Stimulated activated CD4-positive, alpha-beta T cell treated with anti-CD3 and anti-CD28 coated beads, Interleukin-15, amount 100 ng/mL, for 48 hours (primary cell): ENCODE measurements at places on chromosomes 2 and 18.

DNA sequence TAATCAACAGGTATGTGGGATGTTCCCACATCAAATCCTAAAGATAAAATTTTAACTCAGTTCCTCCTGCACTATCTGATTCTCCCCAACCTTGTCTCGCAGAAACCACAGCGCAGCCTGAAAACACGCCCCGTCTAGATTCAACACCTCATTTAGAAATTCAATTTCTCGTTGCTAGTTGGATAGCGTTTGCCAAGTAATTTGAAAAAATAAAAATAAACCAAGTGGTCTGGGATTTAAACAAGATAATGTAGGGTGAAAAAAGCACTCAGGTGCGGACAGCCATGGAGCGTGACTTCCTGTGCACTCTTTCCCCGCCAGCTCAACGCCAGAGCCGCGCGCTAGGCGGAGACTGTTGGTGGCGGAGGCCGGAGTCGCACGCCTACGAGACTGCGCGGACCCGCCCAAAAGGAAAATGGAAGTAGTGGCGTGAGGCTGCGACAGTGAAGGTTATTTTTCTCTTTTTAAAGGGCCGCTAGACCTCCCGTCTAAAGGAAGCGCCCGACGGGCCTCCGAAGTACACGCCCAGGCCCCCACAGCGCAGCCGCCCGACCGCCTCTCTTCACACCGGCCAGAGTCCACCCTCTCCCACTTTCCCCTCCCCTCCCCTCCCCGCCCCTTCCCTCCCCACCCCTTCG lies 615 bp upstream of the CCNT2 start:
- no peak for DNase-seq

DNA sequence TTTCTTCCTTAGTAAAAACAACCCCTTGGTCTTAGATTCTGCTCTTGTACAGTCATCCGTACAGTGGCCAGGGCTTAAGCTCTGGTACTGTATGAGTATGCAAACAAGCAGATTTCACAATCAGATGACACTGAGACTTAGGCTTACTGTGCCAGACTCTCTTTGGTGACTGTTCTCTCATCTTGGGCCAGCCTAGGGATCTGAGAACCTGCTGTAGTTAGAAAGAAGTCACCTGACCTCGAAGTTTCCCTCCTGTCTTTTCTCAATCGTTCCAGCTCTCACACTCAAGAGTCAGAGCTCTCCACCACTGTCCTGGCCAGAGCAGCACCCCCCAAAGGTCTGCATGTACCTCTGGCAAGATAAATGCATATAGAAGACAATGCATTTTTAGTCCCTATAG lies 63.2 kb downstream of the ZEB2 start:
- no peak for DNase-seq

DNA sequence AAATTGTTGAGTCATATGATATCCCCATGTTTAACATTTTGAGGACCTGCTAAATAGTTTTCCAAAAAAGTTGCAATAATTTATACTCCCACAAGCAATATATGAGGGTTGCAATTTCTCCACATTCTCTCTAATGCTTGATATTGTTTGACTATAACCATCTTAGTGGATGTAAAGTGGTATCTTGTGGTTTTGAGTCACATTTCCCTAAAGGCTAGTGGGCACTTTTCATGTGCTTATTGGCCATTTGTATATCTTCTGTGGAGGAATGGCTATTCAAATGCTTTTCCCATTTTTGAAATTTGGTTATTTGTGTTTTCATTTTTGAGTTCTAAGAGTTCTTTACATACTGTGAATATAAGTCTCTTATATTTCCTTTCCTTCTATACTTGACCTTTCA lies 82.7 kb downstream of the SCG2 start:
- DNase-seq: no peak

- no peak for DNase-seq
Measured at GRCh38 chr2:180360283-180360618, 353.2 kb upstream of the CWC22 start.

GRCh38 chr2:1627628-1628381 lies 116.5 kb downstream of the PXDN start:
- DNase-seq: no peak

- no peak for DNase-seq
Measured at GRCh38 chr2:167132906-167133555, 244.8 kb downstream of the XIRP2 start.

- DNase-seq: no peak
Measured at GRCh38 chr2:172782506-172783164, 47.0 kb downstream of the RAPGEF4 start.

GRCh38 chr2:86193901-86194567 lies 1.2 kb downstream of the IMMT start:
- DNase-seq: no peak

GRCh38 chr2:15560988-15561573 lies at the start of gene NBAS:
TSS of gene NBAS (minus strand) at chr2:15561334. CDS start at chr2:15561304, 30 bp downstream.
- DNase-seq: peak; percentile 59

DNA sequence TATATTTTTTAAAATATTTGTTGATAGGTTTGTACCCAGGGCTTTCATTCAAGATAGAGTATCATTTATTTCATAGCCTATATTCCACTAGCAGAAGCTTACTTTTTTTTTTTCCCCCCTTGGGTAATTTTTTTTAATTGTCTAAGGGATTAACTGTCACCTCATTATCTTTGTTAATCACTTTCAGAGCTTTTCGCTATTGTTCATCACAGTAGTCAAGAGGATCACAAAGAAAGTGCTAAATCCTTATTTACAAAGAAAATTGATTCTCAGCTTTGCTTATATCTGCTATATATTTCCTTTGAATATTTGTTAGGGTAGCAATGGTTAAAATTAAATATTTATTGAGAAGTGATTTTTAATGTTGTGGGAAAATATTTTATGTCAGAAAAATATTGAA lies 59.0 kb downstream of the CAMKMT start:
- DNase-seq: no peak

GRCh38 chr2:74333175-74333574 lies 10.0 kb downstream of the SLC4A5 start:
- no peak for DNase-seq
